ENCODE measurements at places on chromosomes 6 and 20.

- DNase-seq, result no peak
These were observed 22.4 kb downstream of the SDCBP2 start for GRCh38 chr20:1306316-1307135.

DNA sequence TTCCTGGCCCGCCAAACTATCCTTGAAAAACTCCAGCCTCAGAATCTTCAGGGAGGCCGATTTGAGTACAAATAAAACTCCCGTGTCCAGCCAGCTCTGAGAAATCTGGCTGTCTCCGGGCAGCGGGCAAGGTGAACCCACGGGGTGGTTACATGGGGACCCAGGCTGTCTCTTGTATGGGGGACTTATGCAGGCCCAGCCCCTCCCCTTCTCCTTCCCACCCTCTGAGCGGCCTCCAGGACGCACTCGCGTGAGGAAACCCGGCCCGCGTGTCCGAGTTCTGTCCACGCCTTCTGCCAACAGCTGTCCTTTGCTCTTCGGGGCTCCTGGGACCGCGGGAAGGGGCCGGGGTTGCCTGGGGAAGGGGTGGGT, 36.3 kb upstream of the BLCAP start:
- no peak for DNase-seq

GRCh38 chr6:45423824-45424450, 46.2 kb upstream of the SUPT3H start:
- DNase-seq, result no peak

DNA sequence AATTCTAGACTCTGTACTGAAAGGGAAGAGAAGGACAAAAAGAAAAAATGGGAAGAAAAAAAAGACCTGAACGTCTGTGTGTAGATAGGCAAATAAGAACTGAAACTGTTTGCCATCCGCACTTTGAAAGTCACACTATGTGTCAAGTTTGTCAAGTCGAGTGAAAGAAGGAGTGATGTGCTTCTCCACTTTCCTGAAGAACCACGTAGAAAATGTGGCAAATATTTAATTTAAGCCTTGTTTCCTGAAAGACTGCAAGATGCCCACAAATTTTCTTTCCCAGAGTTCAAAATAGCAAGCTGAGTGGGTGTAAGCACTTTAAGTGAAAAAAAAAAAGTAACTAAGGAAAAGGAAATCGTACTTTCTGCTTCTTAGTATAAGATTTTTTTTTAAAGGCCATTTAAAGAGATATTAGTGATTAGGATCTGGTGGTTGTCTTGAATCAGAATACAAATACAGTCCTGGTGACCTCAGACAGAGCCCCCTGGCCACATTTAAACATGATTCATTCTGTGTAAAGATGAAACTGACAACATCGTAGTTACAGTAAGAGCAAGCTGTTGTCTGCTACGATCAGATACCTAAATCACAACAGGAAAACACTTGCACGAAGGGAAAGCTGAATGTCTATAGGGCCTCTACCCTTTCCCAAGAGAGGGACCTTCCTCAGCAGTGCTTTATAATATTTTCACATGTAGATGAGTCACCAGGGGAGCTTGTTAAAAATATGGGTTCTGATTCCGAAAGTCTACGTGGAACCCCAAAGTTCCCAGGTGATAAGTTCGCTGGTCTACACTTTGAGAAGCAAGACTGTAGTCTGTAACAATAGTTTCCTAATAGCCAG, 102.3 kb downstream of the HIVEP2 start:
- DNase-seq, result peak; percentile 46

DNA sequence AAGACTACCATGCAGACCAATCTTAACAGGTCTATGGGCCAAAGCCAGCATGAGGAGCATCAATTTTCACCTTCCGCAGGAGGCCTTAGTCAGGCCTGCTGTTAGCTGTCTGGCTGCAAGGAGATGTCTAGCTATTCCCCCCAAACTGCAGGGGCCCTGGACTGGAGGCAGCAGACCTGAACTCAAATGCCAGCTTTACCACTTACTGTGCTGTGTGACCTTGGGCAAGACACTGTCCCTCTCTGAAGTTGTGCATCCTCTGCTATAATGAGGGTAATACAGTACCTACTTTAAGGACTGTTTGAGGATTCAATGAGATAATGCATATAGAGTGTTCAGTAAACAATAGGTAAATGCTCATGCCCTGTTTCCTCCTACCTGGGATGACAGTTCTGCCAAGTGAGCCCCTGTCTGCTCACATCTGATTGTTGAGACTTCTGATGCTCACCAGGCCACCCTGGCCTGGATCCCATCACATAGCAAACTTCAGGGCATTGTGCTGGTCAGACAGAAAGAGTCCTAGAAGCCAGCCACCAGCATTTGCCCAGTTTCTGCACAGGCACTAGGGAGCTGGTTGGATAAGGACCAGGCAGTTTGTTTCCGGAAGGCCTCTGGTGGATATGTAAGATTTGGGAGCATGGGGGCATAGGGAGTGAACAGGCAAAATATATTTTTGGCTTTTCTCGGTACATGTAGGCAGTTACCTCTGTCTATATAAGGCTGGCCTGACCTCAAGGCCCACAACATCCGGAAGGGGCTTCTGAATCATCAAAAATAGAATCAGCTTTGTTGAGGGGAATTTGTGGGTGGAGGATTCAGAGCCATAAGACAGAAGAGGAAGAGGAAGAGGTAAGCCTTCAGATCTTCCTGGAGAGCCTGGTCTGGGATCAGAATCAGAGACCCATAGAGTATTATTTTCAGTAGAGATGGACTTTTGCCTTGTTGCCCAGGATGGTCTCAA, 2.3 kb upstream of the OCSTAMP start:
- no peak for DNase-seq

DNA sequence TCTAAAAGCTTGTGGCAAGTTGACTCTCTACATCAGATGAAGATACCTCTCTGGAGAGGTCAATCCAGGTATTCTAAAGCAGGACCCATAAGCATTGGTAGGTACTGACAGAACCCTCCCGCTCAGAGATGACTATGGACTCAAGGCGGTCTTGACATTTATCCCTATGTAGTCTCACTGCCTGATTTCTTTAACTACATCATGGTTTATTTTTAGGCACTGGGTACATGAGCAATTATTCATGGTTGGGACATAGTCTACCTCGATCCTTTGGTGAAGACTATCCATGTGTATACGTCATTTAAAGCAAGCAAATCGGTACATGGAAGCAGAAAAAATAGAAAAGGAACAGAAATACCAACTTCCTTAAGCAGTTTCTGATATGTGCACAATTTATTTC, 136.2 kb upstream of the TAB2 start:
- no peak for DNase-seq

GRCh38 chr6:109816452-109817374, 125.6 kb downstream of the FIG4 start:
- DNase-seq, result no peak

GRCh38 chr6:83808926-83809325, 44.2 kb upstream of the RIPPLY2 start:
- DNase-seq, result no peak
